ENCODE measurements at places on chromosomes 3 and 15.

- no peak for DNase-seq
Measured at GRCh38 chr3:79039192-79039591, 728.6 kb downstream of the ROBO1 start.

GRCh38 chr15:88321271-88321670, 64.7 kb upstream of the NTRK3 start:
- DNase-seq, result no peak

DNA sequence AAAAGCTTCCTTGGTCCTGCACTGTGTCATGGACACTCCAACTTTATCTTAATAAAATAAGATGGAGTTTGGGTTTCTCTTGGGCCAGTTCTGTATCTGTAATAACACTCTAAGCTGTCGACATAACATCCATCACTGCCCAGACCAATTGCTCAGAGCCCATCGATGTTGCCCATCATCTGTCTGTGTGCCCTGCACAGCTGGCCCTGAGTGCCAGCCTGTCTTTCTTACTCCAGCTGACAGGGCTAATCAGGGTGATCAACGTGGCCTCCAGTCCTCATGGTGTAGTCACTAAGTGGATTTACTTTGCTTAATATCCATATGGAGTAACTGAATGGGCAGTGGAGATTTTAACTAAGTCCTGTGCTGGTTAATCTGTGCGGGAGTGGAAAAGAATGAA, 419.8 kb upstream of the TPM1 start:
- no peak for DNase-seq

DNA sequence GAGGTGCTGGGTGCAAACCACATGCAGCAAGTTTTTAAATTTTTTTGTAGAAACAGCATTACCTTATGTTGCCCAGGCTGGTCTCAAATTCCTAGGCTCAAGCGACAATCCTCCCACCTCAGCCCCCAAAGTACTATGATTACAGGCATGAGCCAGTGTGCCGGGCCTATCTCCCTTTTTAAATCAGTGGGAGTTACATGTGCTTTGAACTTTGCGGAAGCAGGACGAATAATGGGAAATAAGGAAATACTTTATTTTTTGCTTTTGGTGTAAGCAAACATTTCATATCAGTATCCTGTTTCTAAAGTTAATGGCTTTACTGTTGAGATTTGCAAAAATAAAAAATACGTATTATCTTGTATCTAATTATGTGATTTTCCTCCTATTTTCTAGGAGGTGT, 9.1 kb downstream of the NR1D2 start:
- DNase-seq, result no peak

- peak; percentile 41 for DNase-seq
Measured at GRCh38 chr3:112557976-112558375, 3.8 kb downstream of the ATG3 start.

- no peak for DNase-seq
Measured at GRCh38 chr3:78130741-78131290, 1090.9 kb downstream of the ROBO2 start.

- no peak for DNase-seq
Measured at GRCh38 chr3:133512416-133513089, 60.9 kb upstream of the CDV3 start.

DNA sequence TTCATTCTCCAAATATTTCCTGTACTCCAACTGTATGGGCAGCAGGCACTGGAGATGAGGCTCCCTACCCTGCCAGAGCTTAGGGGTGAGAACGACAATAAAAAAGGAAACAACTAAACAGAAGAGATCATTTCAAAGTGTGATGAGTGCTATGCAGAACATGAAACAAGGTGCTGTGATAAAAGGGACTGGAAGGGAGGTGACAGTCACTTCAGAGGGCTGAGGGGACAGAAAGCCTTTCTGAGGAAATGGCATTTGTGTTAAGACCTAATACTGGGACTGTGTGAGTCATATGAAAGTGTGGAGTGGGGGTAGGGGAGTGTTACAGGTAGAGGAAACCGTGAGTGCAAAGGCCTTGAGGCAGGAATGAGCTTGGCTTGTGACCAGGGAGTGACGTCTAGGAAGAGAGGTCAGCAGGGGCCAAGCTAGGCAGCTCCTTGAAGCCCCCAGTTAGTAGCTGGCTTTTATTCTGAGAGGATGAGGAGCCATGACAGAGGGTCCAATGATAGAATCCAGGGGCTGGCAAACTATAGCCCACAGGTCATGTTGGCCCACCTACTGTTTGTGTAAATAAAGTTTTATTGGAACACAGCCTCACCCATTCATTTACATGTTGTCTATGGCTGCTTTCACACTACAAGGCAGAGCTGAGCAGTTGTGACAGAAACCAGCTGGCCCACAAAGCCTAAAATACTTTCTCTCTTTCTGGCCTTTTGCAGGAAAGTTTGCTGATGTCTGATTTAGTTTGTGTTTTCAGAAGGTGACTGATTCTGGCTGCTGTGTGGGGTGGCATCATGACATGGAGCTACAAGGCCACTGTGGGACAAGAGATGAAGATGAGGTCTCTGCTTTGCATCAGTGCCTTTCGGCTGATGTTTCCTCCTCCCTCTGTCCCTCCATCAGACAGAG, 56.6 kb downstream of the LSM3 start:
- no peak for DNase-seq

DNA sequence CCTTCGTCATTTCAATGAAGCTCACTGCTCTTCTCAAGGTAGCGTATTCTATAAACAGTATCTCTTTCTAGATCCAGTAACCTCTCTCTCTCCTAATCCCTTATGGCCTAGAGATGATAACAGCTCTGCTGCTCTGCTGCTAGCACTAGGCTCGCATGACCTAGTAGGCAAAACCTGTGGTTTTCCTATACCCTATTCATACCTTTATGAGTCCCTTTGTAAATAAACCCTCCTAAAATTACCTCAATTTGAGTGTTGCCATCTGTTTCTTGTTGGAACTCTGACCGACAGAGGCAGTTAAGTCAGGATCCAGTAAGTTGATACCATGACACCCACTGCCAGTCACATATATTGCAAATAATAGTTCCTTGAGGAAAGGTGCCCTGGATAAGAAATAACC, 7.3 kb downstream of the CCDC14 start:
- DNase-seq, result no peak

Data from Kasumi-1 (cell line).